Stimulated activated CD4-positive, alpha-beta T cell treated with anti-CD3 and anti-CD28 coated beads, Interleukin-1b, Interleukin-23, amount 100 ng/mL, for 1 hour (primary cell): ENCODE measurements at places on chromosomes 3 and 15.

GRCh38 chr15:54605556-54605955 lies 591.2 kb downstream of the RSL24D1 start:
- no peak for DNase-seq

DNA sequence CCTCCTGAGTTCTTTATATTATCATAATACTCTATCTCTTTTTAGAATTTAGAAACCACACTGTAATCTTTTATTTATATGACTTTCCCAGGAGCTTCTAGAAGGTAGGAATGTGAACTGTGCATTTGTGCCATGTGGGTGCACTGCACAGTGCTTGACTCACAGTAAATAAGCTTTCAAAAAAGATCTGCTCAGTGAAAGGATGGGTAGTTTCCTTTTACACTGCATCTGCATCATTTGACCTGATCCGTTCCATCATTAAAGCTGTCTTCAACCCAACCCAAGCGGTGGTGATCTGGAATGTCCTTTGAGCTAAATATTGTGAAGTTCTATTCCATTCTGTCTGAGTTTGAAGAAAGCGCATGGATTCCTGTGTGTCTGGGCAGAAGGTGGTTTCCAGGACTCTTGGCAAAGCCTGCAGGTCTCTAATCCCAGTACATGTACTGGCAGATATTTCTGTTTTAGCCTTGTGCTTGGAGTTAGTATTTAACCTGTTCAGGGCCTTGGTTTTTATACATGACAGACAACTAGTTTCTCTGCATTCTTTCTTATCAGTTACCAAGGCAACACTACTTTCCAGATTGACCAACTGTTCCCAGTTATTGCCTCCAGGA lies 96.7 kb downstream of the DHX30 start:
- no peak for DNase-seq

DNA sequence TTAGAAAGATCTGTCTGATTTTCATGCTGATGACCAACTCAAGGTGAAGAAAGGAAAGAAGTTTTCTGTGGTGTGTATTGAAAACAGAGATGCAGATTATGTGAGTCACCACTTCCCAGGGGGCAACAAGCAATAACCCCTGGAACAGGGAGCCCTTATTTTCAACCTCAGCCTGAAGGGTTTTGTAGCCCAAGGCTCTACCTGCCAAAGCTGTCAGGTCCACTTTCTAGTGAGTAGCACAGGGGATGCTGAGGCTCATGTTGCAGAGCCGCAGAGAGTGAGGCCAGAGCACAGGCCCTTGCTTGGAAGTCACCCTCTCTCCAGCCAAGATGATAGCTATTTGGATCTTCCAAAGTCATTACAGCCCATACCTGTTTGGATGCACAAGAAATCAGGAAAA lies 152.2 kb upstream of the SLC24A5 start:
- no peak for DNase-seq

GRCh38 chr3:151923901-151924300 lies 50.5 kb downstream of the SUCNR1 start:
- no peak for DNase-seq

- DNase-seq, result no peak
Observed at GRCh38 chr3:107208100-107208499, 169.1 kb upstream of the CCDC54 start.

DNA sequence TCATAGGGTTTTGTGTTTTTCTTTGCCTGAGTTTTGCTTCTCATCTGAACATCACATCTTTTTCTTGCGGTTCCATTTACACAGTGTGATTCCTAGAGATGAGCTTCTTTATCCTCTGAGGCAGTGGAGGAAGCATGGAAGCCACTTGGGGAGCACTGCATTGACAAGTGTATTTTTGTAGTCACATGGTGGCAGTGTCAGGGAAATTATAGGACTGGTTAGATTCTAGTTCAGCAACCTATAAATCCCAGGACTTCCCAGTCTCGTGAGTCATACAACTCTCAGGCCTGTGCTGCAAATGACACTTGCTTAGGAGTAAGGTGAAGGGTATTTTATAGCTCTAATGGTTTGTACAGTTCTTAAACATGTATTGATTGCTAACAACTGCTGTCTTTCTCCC lies 58.4 kb downstream of the RBM6 start:
- DNase-seq, result no peak

GRCh38 chr15:68618908-68619698 lies 40.3 kb downstream of the CORO2B start:
- DNase-seq, result no peak

DNA sequence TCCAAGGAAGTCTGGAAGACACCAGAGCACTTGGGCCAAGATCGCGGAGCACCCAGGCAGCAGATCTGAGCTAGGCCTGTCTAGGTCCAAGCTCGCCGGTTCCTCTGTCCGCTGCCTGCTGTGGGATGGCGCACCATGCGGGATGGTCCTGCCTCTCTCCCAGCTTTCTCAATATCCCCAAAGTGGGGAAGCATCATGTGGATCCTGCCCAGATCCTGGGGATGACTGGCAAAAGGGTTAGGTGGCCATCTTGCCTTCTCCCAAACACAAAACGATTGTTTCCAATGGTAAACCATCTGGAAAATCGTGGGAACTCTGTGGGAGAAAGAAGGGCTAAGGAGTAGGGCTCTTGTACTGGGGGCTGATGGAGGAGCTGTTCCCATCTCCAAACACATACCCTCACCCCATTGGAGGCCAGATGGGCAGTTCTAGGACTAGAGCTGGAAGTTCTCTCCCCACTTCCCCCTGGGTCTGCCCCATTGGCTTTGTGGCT lies 8.9 kb downstream of the PRKCD start:
- no peak for DNase-seq

GRCh38 chr15:33915571-33916407 lies 52.5 kb upstream of the CHRM5 start:
- no peak for DNase-seq

GRCh38 chr3:122960652-122961051 lies 66.9 kb downstream of the SEMA5B start:
- DNase-seq, result no peak

GRCh38 chr15:33296050-33296449 lies 14.7 kb upstream of the RYR3 start:
- no peak for DNase-seq

- no peak for DNase-seq
Observed at GRCh38 chr15:93417631-93418030, 328.6 kb upstream of the RGMA start.

DNA sequence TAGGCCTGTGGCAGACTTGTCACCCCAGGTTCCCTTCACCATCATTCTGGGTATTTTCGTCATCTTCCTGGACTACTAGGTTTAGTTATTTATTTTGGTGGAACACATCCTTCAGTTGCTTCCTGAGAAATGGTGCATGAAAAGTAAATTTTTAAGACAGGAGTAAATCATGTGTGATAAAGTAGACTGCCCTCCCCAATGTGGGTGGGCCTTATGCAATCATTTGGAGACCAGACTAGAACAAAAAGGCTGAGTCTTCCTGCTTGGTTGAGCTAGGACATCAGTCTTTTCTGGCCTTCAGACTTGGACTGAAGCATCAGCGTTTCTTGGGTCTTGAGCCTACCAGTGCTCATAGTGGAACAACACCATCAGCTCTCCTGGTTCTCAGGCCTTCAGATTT lies 50.7 kb upstream of the SLC2A2 start:
- DNase-seq, result no peak
